ENCODE measurements at places on chromosomes 2 and 18.
A peak's percentile ranks its signal among the peaks of the same experiment; 100 is the strongest.

- no peak for DNase-seq
Observed at GRCh38 chr18:39786477-39786876, 2168.6 kb upstream of the PIK3C3 start.

- no peak for DNase-seq
Observed at GRCh38 chr2:170819680-170820664, 3.3 kb downstream of the GAD1 start.

DNA sequence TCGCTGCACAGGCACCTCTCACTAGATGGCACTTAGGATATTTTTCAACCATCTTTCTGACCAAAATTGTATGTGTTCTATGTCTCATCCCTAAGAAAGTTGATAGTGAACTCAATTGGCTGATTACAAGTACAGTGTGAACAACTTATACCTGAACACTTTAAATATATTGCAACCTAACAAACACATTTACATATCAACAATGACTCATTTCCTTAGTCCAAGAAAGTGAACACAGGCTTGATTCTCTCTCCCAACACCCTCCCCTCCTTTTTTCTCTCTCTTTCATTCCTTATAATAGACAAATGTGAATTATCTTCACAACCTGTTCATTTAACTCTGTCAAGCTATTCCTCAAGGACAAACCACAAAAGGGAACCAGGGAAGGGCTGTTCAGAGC is 192.0 kb downstream of the SLC8A1 start:
- DNase-seq = no peak

- no peak for DNase-seq
Observed at GRCh38 chr18:57975805-57976204, 68.2 kb upstream of the NEDD4L start.

GRCh38 chr2:119679846-119680245 is 845 bp downstream of the TMEM177 start:
- no peak for DNase-seq

DNA sequence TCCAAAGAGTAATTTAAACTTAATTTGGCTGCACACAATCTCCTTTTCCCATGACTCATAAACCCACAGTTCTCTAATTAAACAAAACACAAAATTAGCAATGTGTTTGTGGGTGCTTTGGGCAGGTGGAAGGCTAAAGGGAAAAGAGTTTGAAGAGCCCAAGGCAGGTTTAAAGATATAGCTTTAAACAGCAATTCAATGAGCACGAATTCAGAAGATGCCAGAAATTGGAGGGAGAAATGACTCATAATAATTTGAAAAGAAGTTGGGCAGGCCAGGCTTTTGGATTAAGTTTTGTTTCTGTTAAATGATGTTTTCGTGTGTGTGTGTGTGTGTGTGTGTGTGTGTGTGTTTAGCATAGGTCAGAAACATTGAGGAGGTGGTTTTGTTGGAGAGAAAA is 594.8 kb upstream of the ZEB2 start:
- no peak for DNase-seq

DNA sequence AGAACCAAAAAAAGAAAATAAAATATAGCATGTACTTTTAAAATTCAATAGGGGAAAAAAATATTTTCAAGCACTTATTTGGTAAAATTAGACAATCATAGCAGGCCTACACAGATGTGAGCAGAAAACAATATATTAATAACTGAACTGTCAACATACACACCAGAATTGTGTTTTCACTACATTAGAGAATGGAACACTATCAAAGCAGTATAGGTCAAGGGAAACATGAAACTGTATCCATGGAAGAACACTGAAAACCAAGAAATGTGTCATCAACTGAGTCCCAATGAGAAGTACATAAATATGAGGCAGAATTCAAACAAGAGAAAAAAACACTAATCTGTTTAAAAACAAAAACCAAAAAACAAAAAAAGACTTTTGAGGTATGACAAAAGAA is 132.4 kb downstream of the USP34 start:
- DNase-seq = no peak

DNA sequence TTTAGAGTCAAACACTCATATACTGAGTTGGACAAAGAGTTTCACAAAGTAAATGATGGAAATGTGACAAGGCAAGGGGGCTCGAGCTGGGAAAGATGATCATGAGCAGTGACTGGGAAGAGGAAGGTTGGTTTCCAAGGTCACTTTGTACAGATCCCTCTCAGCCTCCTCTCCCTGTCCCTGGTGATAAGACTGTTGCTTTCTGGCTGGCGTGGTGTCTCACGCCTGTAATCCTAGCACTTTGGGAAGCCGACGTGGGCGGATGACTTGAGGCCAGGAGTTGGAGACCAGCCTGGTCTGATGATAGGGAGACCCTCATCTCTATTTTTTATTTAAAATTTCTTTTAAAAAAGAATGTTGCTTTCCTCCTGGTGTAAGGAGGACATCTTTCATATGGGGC is 86.6 kb upstream of the STPG4 start:
- no peak for DNase-seq

DNA sequence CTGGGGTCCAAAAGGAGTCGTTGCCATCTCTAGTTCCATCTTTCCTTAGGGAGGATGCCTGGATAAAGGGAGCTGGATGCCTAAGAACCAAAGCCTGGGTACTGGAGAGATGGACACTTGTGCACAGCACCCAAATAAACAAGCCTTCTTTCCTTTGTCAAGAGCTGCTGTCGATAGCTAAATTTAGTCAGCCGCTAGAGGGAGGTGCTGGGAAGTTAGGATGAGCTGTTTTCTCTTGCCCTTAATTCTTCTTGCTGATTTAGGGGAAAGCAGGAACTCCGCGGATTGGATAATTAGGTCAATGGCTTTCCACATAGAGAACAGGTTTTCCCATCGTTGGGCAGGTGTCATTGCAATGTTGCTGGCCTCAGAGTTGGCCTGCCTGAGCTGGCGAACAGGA is 30.9 kb upstream of the SERPINB12 start:
- DNase-seq = no peak

- no peak for DNase-seq
Observed at GRCh38 chr18:63936156-63936931, 12.8 kb upstream of the HMSD start.

DNA sequence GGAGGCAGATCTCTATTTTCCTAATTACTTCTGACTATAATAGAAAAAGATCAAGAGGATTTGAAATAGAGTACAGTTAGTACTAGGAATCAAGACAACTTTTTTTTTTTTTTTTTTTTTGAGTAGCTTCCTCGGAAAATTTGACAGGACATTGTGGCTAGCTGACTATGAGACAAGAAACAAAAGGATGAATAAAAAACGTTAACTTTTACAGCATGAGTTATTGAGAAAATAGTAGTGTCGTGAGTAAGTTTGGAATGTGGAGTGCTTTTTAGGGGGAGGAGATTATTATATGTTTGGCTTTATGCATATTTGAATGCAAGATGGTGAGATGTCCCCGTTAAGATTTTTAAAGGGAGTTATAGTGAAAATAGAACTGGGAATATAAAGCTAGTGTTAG is 27.7 kb upstream of the CPS1 start:
- no peak for DNase-seq

DNA sequence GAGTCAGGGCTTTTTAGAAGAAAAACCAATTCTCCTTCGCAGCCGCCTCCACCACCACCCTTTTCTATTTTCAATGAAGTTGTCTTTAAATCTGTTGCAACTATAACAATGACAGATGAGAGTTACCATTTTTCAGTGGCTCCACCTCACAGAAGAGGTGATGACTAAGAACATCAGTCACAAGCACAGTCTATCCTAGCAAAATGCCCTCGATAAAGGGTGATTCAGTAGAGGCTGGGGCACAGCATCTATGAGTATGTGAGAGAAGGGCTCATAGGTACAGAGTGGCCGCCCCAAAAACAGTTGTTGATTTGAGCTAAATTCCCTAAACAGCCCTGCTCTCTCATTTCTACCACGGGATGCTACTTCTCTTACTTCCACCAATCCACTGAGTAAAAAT is 310.8 kb upstream of the MGAT5 start:
- no peak for DNase-seq

- peak; percentile 23 for DNase-seq
Observed at GRCh38 chr2:191678437-191679100, 633 bp downstream of the NABP1 start.

- DNase-seq = no peak
Observed at GRCh38 chr2:156447761-156448160, 11.6 kb downstream of the GPD2 start.

DNA sequence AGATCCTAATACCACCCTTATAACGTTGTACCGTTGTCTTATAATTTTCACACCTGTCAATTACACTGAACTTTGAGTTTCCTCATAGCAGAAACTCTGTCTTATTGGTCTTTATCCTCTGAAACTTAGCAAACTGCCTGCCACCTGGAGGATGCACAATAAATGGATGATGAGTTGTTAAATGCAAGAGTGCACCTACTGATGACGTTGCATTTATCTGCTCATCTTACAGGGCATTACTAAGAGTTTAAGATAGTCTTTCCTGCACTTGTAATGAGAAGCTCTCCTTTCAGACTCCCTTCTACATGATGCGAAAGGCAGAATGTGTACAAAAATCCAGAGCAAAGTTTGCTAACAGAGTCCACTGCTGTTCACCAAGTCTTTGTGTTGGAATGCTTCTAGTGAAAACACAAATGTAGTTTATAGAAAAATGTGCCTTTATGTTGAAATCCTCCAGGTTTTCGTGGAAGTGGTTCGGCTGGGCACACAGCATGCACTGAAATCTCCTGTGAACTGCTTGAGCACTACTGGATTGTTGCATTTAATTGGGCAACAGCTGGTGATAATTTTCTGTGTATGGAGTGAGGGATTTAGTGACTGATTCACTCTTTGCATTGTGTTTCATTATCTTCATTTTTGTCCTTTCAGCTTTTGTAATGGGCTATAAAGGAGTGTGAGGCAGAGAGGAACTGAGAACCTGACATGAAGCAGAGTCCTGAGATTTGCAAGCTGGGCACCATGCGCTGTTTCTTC is 665.8 kb upstream of the ID2 start:
- DNase-seq = no peak

GRCh38 chr2:226716126-226716525 is 83.5 kb downstream of the IRS1 start:
- no peak for DNase-seq

DNA sequence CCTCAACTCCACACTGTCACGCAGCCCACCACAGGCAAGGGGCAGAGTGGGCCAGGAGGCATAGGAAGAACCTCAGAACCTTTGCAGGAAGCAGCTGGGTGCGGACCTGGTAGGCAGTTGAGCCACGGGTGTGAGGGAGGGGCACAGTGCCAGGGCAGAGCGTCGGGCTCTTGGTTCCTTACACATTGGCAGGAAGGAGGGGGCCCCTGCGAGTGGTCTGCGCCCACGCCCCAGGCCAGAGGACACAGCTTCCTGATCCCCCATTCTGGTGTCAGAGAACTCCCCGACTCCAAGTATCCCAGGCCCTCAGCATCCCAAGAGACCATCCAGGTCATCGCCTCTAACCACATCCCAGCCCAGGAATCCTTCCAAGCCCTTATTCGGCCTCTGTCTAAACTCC is 61.5 kb downstream of the TNS1 start:
- DNase-seq = no peak

GRCh38 chr2:172387361-172387760 is 40.0 kb upstream of the ITGA6 start:
- DNase-seq = no peak

GRCh38 chr2:74695663-74696062 is 41.6 kb downstream of the SEMA4F start:
- DNase-seq = no peak

- no peak for DNase-seq
Observed at GRCh38 chr18:45169610-45170009, 445.7 kb upstream of the SLC14A2 start.

- DNase-seq = no peak
Observed at GRCh38 chr2:47354013-47354847, 48.7 kb upstream of the MSH2 start.

DNA sequence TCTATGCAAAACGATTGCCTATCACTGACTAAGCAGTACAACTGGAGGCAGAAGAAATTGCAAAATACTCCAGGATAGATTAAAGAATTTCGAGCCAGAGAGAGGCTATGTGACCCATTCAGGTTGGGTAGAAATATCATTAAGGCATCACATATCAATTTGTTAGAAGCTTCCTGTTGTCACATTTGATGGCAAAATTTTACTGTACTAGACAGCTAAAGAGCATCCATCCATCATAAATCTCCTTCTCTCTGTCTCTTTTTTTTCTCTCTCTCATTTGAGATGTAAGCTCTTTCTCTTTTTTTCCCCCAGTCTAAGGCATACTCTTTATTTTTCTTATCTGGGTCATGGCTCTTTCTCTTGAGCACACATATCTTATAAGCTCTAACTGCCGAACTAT is 155.7 kb downstream of the EVA1A start:
- no peak for DNase-seq

- no peak for DNase-seq
Observed at GRCh38 chr2:7899241-7899640, 782.6 kb upstream of the ID2 start.

DNA sequence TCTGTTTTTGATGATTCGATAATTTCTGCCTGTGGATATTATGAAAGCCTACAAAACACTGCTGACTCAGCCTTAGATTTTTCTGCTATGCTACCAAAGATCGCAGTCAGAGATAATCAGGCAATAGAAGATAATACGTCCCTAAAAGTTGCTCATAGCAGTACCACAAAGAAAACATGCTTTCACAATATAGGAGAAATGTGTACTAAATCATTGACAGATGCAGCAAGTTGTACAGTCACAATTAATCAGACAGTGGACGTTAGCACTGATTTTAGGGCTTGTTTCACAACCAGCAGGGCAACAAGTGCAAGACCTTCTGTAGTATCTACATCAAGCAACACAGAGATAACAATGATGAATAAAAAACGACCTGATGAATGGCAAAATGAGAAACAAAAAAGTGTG is 19.5 kb downstream of the RBM44 start:
- no peak for DNase-seq

GRCh38 chr2:241149925-241150659 is at the start of gene PPP1R7:
PPP1R7 (plus strand) TSS chr2:241150467; CDS start chr2:241150496, 29 bp downstream.
- DNase-seq = peak; percentile 95

DNA sequence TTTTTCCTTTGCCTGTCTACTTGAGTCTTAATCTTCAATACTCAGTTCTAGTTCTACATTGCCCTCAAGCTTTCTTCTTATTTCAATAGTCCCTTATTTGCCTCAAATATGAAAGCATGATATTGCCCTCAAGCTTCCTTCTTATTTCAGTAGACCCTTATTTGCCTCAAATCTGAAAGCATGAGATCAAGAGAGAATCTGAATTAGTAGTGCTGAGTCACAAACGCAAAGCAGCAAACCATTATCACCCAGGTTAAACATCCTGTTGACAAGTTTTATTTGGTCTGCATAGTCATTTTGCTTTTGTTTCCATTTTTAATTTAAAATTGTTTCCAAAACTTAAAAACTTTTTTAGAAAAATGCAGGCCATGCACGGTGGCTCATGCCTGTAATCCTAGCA is 583.3 kb upstream of the FSHR start:
- no peak for DNase-seq

- DNase-seq = no peak
Observed at GRCh38 chr2:45176390-45176789, 167.1 kb upstream of the SIX2 start.

DNA sequence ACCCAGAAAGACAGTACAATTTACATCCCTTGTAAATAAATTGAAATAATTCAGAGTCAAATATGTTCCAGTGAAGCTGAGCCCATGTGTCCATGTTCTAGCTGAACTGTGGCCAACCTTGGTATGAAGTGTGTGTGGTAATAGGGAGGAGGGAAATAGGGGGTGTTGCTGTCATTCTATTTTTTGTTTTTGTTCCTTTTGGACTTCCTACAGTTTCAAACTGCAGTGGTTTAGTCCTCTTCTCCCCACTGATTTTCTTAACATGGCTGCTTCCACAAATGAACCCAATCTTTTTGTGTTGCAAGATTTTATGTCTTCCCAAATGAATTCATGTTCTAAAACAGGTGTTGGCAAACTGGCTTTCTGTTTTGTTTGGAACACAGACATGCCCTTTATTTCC is 156.9 kb downstream of the CCBE1 start:
- no peak for DNase-seq

- no peak for DNase-seq
Observed at GRCh38 chr2:233693963-233694362, 1.3 kb downstream of the UGT1A6 start.

Measured in activated T-helper 1 cell treated with Interleukin-2 at 50 U/mL for 16 hours (primary cell).